Epithelial cell of alveolus of lung (primary cell): ENCODE measurements at places on chromosomes 1 and 21. TPM values are rescaled to one million over a fixed set of nuclear protein-coding genes. Genes with fewer than 3 reads are reported as not detected.

Gene CELA2A
- not detected in 2 replicates for total RNA-seq

Gene TRAPPC3
- total RNA-seq = 66.5 and 102 TPM in 2 replicates

Gene MRPS21
- 44.1 and 55.3 TPM in 2 replicates for total RNA-seq

Gene LMX1A
- not detected in 2 replicates for total RNA-seq

Gene RAB3B
- total RNA-seq = 3.9 and 13.1 TPM in 2 replicates

Gene CR1
- total RNA-seq = not detected in 2 replicates

Gene RPRD2
- 8.5 and 17.6 TPM in 2 replicates for total RNA-seq

Gene KIAA1614
- total RNA-seq = 5.2 and 10.5 TPM in 2 replicates
